ENCODE measurements at places on chromosomes 16 and 17.

DNA sequence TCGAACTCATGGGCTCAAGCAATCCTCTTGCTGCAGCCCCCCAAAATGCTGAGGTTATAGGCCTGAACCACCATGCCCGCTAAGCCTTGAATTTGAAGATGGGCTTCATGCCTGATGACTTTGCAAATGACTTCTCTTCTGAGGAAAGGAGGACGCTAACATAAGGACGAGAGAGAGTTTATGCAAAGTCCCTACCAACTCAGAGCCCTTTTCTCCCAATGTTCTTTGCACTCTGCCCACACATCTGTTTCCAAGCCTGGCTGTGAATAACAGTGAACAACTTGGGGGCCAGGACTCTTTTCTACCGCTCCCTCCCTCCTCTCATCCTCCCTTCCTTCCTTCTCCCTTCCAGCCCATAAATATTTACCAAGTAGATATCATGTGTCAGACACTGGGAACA lies 8.5 kb upstream of the NPIPB2 start:
- DNase-seq = no peak

DNA sequence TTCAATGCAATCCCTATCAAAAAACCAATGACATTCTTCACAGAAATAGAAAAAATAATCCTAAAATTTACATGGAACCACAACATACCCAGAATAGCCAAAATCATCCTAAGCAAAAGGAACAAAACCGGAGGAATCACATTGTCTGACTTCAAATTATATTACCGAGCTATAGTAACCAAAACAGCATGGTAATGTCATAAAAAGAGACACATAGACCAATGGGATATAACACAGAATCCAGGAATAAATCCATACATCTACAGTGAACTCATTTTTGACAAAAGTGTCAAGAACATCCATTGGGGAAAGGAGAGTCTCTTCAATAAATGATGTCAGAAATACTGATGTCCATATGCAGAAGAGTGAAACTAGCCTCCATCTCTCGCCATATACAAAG lies 105.8 kb upstream of the CORO6 start:
- DNase-seq = no peak

- DNase-seq = no peak
Measured at GRCh38 chr17:10349403-10349802, 23.4 kb downstream of the MYH13 start.

- no peak for DNase-seq
Measured at GRCh38 chr16:5028950-5029475, 4.7 kb downstream of the NAGPA start.

GRCh38 chr17:80992077-80992947 lies 671 bp downstream of the CHMP6 start:
- DNase-seq = no peak

- DNase-seq = peak; percentile 22
Measured at GRCh38 chr17:43212641-43213490, 1.2 kb downstream of the TMEM106A start.

DNA sequence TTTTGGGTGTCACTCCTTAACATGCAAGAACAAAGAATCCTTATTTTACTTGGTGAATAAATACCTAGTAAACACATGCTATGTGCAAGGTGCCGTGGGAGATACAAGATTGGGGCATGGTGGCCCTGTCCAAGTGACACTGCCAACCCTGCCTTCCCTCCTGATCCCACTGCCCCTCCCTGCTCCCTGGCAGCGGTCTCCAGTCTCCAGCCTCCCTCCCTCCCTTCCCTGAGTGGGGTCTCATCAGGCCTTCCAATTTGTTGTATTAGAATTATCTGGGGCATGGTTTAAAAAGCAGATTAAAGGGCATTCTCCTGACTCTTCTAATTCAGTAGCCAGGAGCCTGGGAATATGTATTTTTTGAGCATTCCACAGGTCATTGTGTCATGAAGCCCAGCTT lies 12.5 kb upstream of the TMED6 start:
- DNase-seq = no peak

DNA sequence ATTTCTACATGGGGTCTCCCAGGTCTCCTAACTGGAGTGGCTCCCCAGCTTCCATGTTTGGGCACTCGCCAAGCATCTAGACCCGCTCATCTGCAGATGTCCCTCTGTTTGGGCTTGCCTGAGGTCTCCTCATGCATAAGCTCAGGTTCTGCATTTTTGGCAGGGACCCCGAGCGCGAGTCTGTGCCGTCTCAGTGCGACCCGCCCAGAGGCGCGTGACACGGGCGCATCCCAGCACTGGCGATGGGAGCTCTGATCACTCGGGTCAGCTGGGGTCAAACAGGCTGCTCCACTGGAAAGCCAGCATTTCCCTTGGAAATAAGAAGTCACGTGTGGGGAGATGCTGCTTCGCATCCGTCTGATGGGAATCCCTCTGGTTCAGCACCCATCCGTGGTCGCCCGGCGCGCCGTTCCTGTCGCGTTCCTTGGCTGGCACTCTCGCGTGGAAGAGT lies 56.9 kb upstream of the FASN start:
- no peak for DNase-seq

- no peak for DNase-seq
Measured at GRCh38 chr17:4247971-4248388, 15.8 kb downstream of the ANKFY1 start.

DNA sequence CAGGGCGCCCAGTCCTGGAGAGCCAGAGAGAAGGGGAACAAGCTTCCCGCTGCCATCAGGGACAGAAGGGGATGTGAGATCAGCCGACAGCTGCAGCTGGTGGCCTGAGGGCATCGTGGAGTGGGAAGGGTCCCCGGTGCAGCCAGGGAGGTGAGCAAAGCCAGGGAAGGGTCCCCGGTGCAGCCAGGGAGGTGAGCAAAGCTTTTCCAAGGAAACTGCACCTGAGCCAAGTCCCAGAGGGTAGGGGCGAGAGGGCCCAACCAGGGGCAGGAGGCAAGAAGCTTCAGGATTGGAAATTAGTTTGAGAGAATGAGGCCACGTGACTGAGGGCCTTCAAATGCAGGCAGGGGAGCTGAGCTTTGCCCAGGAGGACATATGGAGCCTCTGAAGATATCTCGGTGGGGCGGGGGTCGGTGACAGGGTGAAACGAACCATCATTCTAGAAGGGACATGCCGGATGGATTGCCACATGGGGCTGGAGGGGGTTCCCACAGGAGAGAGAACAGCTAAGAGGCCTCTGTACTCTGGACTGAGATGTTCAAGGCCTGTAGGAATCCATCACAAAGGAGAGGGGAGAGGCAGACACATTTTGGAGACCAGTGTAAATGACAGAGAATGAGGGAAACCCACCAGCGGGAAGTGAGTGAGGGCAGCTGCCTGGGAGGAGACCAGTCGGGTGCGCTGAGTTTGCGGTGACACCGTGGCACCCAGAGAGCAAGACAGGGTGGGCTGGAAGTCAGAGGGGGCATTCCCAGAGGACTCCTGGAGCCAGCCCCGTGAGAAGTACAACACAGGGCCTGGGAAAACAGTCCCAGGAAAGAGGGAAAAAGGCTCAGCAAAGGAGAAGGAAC lies 31.4 kb upstream of the RPH3AL start:
- DNase-seq = no peak

GRCh38 chr16:15650698-15651171 lies 690 bp downstream of the NDE1 start:
- no peak for DNase-seq

DNA sequence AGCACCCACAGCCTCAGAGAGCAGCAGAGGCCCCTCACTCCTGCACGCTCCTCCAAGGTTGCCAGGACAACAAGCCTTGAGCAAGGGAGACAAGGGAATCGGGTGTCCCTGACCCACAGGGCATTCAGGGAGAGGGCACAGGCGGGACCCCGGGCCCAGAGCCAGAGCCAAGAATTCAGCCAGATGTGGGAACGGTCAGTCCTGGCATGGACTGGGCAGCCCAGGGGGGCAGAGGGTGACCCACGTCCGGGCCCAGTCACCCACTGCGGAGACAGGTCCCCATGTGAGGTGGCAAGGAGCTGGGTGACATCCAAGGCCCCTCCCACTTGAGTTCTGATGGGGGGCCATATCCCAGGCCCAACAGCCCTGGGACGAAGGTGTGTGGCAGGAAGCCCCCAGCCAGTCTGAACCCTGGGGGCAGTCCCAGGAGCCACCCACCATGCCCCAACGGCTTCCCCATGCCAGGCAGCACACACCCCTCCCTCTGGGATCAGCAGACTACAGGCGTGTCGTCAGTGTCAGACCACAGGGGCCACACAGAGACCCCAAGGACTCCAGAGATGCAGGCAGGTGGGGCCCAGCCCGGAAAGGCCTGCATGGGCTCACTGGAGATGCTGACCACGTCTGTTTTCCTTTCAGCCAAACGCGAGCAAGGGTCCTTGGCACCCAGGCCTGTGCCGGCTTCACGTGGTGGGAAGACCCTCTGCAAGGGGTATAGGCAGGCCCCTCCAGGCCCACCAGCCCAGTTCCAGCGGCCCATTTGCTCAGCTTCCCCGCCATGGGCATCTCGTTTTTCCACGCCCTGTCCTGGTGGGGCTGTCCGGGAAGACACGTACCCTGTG lies 23.0 kb downstream of the USP6 start:
- DNase-seq = no peak

- DNase-seq = no peak
Measured at GRCh38 chr16:70254965-70255286, 3.2 kb upstream of the EXOSC6 start.

DNA sequence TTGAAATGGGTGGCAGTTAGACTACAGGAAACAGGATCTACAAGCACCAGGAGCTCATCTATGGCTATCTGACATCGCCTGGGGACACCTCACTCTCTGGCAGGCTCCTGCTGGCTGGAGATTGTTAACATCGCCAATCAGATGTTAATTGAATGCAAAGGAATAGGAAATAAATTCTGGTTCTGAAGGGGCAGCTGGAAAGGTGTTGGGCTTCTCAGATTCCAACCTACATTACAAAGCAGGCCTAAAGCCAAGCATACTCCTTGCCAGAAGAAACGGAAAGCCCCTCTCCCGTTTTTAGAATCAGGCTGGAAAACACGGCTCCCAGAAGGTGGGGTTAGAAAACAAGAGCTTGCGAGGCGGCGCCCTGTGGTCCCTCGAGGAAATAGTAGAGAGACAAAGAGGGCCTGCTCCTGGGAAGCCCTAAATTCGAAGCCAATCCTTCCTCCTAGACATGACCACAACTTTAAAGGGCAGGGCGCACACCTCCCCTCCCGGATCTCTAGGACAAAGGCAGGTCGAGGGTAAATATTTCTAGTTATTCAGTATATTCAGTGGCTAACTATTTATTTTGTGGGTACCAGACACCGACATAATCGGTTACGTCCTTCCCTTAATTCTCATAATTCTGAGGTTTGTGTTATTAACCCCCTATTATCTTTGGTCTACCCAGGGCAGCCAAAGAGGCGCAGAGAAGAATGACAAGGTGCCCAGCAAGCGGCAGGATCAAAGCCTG lies 763 bp upstream of the TOM1L1 start:
- DNase-seq = no peak

DNA sequence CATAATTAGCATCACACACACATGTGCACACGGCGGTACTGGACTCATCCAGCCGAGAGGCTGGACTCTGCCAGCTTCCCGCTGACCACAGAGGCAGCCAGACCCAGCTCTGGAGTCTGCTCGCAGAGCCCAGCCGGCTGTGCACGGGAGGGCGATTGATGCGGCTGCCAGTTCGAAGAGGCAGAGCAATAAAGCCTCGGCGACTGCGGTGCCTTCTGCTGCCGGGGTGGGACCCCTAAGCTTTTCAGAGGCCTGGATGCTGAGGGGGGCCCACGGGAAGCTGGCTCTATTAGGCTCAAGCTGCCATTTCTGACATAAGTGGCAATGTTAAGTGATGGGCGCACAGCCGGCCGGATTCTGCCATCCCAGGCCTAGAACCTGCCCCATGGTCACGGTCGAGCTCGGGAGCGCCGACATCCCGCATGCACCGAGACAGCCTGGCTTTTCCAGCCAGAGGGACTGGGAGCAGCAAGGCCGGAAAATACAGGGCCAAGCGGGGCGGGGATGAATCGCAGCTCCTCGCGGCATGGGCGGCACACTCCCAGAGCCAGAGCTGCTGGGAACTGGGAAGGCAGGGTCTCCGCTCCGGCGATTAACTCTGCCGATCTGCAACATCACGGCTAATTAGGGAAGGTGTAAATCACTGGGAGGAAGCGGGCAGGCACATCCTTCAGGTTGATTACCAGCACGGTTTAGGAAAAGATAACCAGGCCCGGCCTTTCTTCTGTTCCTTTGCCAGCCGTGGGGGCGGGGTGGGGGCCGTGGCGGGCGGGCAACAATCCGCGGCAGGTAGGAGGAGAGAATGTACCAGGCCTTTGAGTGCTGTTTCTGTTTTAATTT lies 57.7 kb downstream of the TBC1D16 start:
- DNase-seq = no peak

DNA sequence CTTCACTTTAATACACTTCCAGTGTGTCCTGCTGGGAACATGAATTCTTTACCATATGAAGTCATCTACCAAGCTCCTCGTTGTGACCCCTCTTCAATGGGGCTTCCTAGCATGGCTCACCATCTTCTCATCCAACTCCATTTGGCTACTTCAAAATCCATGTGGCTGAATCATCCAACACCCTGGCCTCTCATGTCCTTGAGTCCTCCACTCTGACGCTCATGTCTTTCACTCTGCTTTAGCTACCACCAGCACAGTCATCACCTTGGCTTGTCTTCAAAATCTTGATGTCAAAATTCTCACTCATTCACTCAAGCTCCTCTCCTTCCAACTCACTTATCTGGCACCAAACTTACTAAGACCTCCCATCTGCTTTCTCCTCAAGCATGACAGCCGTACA lies 35.8 kb downstream of the AMFR start:
- peak; percentile 97 for DNase-seq

DNA sequence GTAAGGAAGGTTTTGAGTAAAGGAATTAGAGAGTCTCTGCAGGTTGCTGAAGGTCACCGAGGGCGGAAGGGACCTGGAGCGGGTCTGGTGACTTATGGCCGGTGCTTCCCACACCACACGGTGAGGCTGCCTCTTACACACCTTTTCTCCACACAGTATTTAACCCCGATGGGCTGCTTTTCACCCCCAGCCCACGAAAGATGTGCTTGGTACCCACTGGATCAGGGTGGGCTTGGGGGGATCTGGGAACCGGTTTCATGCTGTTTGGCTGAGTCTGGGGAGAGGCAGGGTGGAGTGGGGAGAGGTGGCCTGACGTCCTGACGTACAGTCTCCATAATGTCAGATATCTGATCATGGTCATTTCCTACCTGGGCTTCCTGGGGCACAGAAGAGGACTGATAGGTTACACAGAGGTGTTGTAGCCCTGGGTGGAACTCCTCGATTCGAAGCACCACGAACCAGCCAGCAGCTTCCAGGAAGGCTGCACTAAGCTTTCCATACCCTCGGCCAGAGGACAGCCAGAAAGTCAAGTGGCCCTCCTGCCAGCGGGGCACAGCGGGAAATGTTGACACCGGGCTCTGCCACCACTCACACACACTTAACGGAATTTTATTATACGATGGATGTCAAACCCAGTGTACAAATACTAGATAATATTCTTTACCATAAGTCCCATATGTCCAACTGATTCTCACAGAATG lies 34.0 kb downstream of the OR1D5 start:
- no peak for DNase-seq
